ENCODE measurements at places on chromosomes 6 and 20. TPM values are rescaled to one million over a fixed set of nuclear protein-coding genes. Genes with fewer than 3 reads are reported as not detected.

RRAGD gene
- total RNA-seq = 8.8 TPM

DNA sequence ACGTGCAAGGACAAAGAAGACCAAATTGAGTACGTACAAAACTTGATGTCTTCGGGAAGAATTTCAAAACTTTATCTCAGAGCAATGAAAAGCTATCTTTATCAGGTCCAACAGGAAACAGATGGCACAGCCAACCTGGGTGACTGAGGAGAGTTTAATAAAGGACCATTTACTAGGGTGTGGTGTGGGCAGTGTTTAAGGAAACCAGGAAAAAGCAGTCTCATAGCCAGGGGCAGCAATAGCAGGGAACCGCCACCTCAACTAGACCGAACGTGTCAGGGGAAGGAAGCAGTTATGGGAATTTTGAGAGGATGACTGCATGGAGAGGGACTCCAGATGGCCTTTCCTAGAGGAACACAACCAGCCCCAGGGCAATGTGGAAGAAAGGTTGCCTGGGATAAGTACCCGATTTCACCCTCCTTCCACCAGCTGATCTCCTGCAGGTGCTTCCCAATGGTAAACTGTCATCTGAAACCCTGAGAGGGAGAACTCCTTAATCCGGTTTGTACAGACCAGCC, 15.2 kb upstream of the TAAR5 start:
- ATAC-seq = no peak

DNA sequence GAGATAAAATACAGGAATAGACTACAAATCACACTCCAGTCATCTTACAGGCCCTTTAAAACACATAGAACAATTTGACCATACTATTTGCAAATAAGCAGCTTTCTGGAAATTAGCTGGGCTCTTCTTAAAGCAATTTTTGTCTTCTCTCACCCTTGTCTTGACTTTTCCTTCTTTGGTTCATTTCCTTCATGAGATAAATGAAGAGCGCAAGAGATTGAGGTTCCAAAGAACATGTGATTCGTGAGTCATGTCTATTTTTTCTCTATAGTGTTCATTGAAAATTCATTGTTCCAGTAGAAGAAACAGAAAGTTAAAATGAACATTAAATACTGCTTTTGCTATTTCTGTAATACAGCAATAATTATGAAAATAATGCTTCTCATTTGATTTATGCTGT, 33.9 kb downstream of the PRDM1 start:
- ATAC-seq = no peak

GRCh38 chr20:12570371-12570770, 438.4 kb upstream of the SPTLC3 start:
- ATAC-seq = no peak

DNA sequence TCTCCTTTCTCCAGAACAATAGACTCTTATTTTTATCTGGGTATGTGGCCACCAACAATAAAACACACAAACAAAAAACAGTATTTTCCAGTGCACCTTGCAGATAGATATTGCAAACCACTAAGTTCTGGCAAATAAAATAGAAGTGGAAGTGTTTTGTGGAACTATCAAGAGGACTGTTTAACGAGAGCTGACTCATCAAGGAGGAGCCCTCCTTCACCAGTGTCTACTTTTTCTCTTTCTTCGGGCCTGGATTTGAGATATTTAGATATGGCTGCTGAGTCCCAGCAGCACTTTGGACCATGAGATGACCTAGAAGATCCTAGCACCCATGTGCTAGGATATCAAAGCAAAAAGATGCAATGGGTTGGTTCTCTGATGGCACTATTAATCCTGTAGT, 154.7 kb downstream of the AIG1 start:
- ATAC-seq = no peak

GRCh38 chr6:151499551-151499950, 5.7 kb downstream of the CCDC170 start:
- ATAC-seq = no peak

GRCh38 chr20:51560550-51561307, 18.2 kb upstream of the NFATC2 start:
- no peak for ATAC-seq

Measured in activated T-helper 17 cell treated with anti-CD3 and anti-CD28 coated beads, Interleukin-2, amount 50 U/mL, for 72 hours (primary cell).